Activated gamma-delta T cell treated with Interleukin-2 at 50 U/mL for 16 hours (primary cell): ENCODE measurements at places on chromosomes 2 and 18.

DNA sequence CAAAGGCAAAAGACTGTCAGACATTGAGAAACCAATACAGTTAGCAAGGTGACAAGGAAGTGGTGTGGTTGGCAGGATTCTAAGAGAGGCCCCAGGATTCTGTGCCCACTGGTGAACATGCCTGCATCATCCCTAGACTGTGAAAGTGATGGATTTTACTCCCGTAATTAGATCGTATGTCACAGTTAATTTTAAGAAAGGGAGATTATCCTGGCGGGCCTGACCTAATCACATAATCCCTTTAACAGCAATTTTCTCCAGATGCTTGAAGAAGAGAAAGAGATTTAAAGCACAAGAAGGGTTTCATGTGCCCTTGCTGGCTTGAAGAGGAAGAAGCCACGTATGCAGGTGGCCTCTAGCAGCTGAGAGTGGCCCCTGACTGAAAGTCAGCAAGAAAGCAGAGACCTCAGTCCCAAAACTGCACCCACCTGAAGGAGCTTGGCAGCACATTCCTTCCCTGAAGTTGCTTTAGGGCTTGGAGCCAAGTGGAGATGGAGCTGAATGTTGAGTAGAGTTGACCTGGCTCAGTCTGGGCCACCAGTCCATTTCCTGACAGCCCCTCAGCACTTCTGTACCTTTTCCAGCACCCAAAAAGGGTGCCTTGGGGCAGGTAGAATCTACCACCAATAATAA lies 49.1 kb downstream of the GTF3C3 start:
- no peak for DNase-seq

GRCh38 chr2:173412628-173413027 lies 58.0 kb downstream of the CDCA7 start:
- no peak for DNase-seq

DNA sequence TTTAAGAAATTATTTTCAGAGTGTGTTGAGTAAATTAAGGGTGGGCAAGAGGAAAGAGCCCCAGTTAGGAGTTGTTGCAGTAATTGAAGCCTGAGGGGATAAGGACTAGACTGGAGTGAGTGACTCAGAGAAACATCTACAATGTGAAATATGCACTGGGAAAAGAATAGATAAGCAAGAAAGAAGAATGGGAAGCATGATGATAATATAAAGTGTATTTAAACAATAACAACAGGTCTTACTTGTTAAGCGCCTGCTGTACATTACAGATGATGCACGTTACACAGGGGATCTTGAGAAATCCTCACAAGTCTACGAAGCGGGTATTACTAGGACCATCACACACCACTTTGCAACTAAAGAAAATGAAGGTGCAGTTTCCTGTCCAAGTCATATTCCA lies 73.6 kb upstream of the STK17B start:
- no peak for DNase-seq

GRCh38 chr2:17584689-17585088 lies 44.2 kb downstream of the VSNL1 start:
- no peak for DNase-seq

GRCh38 chr2:136909777-136910176 lies 144.4 kb downstream of the THSD7B start:
- no peak for DNase-seq

DNA sequence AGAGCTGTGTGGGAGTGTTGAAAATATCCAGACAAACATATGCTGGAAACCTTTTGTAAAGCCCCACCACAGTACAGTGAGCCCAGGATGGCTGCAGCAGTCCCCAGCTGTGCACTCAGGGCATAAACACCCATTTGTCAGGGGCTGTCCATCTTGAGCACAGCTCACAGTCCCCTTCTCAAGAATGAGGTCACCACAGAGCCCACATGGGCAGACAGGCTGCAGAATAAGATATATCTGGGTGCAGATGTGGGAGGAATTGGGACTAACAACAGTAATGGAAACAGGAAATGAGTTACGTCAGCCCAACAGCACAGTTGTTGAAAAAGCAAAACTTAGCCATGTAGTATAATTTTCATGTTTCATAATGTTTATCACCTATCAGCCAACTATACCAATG lies 219.6 kb downstream of the ETAA1 start:
- no peak for DNase-seq

DNA sequence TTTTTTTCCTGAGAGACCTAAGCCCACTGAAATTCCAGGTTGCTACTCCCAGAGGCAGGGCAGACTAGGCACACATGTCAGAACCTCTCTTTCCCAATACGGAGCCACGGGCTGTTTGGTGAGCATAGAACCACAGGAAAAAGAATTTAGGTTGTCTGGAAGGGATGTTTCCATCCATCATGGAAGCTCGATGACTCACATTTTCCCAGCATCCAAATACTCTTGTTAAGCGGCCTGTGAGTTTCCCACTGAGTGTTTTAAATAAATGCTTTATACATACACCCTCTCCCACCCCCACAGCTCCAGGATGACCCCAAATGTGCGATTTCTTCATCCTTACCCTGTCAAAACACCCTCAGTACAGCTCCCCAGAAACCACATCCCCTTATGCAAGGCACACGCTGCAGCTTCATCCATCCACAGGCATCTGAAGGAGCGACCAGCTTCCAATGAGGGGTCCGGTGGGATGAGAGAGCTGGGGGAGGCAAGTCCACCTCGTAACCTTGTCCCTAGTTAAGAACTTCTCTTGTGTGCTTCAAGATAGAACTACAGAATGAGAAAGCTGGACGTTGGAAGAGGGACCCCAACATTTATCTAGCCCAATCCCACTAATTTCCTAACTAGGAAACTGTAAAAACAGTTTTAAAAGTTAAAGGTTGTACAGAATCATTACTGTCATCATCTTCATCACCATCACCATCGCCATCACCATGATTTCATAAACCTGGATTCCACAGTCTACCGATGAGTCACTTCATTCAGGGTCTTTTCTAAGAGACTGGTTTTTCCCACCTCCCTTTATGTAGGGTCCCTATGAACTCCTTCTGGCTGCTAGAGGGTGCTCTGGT lies 63.5 kb upstream of the FZD7 start:
- no peak for DNase-seq

- DNase-seq, result no peak
Measured at GRCh38 chr2:222485367-222486211, 61.2 kb downstream of the SGPP2 start.

- DNase-seq, result no peak
Measured at GRCh38 chr2:147989809-147990403, 30.6 kb downstream of the ORC4 start.

GRCh38 chr18:49751427-49752094 lies 61.8 kb downstream of the ACAA2 start:
- DNase-seq, result no peak

DNA sequence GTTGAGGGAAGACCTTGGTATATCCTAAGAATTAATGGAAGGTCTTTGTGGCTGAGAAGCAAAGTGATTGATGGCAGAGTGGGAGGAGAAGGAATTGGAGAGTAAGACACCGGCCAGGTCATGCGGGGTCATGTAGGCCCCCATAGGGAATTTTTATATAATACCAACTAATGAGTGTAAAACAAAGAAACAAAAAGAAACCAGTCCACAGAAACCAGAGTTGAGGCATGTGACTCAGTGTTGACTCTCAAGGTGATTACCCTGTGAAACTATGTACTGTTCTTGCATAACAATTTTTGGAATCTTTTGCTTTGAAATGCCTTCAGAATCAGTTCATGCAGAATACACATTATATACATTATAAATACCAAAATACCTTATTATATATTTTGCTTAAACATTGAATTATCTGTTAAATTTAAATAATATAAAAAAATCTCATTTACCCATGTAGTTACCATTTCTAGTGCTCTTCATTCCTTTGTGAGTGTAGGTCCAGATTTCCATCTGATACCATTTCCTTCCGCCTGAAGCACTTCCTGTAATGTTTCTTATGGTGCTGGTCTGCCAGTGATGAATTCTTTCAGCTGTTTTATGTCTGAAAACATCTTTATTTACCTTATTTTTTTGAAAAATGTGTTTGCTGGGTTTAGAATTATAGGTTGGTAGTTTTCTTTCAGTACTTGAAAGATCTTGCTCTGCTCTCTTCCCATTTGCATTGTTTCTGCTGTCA lies 8.6 kb downstream of the CLIP4 start:
- no peak for DNase-seq
